ENCODE measurements at places on chromosomes 3 and 15.

DNA sequence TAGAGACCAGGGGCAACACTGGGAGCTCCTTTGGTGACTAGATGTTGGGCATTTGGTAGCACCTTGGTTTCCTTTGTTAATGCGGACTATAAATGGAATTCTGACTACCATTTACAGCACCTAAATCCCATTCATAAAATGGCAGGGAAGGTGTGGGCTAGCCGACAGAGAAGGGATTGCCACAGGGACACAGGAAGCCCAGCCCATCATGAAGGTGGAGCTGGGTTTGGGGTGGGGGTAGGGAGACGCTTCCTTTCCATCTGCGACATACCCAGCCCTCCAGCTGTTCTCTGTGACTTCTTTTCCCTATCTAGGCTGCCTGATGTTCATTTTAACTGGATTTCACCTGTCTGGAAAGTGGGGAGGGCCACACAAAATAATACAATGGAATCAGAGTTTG, 21.0 kb downstream of the ABHD2 start:
- no peak for DNase-seq

GRCh38 chr3:63937661-63938651, 25.8 kb upstream of the SCAANT1 start:
- DNase-seq: no peak

DNA sequence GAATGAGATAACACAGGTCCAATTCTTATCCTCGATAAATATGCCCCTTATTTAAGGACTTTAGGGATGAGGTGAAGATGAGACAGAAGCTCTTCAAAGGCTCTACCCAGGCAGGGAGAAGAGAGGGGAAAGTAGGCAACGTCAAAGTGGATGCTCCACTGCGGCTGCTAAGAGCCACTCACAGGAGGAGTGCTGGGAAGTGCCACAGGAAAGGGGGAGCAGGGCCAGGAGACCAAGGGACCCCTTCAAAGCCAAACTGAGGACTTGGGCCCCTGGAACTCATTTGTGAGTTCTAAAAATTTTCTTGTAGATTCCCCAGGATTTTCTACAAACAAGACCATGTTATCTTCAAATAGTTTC, 47.3 kb upstream of the ATG7 start:
- DNase-seq: no peak

GRCh38 chr3:197151580-197151979, 122.0 kb upstream of the MELTF start:
- no peak for DNase-seq

- no peak for DNase-seq
These were observed 140.7 kb upstream of the RARB start for GRCh38 chr3:25287291-25287884.

- DNase-seq: no peak
These were observed 2.6 kb downstream of the ISLR2 start for GRCh38 chr15:74132681-74133651.

GRCh38 chr3:107662586-107662985, 139.8 kb downstream of the BBX start:
- no peak for DNase-seq

- DNase-seq: peak; percentile 32
These were observed 19.5 kb downstream of the MESD start for GRCh38 chr15:80970018-80970657.

DNA sequence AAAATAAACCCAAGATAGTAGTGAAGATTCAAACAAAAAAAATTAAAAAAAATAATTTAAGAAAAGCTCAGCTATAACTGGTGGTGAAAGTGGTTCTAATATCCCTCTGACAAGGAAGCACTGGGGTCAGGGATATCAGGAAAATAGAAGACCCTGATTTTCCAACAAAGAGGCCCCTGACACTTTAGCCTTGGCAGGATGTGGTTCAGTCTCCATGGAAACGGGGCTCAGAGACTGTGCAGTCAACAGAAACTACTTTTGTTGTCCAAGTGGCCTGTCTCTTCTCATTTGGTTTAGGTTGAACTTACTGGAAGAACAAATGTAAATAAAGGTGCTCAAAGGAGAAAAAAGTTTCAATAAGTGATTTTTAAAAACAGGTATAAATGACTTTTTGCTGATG, 27.2 kb downstream of the INTS14 start:
- no peak for DNase-seq

- DNase-seq: no peak
These were observed 7.9 kb downstream of the NBEAL2 start for GRCh38 chr3:46987319-46987742.

- DNase-seq: no peak
These were observed 31.6 kb downstream of the PTPN23 start for GRCh38 chr3:47412453-47412756.

GRCh38 chr3:20137647-20138046, 48.4 kb downstream of the SGO1 start:
- no peak for DNase-seq

DNA sequence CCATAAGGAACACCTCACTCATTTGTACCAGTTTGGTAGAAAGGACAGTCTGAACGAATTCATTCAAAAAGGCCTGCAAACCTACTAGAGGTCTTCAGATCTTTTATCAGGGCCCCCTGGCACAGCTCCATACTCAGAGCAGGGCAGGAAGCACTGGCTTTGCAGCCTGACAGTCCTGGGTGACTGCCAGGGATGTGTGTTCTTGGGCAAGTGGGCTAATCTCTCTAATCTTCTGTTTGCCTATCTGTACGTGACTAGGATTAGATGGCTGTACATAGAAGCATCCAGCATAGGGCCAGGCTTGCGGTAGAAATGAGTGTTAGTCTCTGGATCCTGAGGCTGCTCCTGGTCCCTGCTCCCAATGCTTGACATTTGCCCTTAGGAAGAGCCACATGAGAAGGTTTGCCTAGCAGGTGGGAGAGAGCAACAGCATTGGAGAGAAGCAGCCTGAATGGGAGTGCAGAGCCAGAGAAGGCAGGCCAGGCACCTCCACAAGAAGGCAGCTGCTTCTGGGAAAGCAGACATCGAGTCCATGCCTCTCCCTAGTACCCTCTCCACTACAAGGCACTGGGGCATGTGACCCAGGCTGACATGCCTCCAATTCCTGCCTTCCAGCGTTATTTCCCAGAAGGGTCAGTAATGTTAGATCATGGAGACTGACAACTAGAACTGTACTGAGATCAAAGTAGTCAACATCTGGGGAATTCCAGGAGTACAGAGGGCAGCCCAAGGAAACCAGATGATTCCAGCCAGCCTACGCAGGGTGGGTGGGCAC, 1.0 kb upstream of the CXCR6 start:
- no peak for DNase-seq

DNA sequence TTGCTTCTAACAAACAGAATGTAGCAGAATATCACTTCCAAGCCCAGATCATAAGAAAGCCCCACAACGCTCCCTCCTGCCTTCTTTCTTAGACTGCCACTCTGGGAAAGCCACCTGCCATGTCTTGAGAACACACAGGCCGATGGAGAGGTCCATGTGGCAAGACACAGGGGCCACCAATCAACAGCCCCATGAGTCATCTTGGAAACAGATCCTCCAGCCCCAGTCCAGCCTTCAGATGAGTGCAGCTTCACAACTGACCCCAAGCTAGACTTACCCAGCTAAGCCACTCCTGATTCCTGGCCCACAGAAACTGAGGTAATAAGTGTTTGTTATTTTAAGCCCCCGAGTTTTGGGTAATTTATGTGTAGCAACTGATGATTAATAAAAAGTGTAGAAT, 39.7 kb downstream of the PTH1R start:
- no peak for DNase-seq

DNA sequence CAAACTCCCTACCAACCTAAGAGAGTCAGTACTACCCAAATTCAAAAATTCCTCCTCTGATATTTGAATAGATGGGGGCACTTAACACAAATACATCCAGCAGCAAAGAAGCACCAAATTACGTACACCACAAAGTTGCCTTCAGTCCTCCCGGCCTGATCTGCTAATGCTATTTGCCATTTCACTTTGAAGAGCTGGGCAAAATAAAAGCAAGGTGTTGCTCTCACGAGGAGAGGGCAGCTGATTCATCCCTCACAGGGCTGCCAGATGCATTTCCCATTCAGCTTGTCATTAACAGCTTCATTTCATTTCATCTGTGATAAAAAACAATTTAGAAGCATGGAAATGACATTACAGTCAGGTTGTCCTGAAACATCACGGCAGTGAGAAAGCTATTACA, 283.4 kb upstream of the VEPH1 start:
- no peak for DNase-seq

- no peak for DNase-seq
These were observed 37.7 kb upstream of the GK5 start for GRCh38 chr3:142263112-142263511.

GRCh38 chr15:78931439-78932257, 13.2 kb downstream of the CTSH start:
- no peak for DNase-seq

DNA sequence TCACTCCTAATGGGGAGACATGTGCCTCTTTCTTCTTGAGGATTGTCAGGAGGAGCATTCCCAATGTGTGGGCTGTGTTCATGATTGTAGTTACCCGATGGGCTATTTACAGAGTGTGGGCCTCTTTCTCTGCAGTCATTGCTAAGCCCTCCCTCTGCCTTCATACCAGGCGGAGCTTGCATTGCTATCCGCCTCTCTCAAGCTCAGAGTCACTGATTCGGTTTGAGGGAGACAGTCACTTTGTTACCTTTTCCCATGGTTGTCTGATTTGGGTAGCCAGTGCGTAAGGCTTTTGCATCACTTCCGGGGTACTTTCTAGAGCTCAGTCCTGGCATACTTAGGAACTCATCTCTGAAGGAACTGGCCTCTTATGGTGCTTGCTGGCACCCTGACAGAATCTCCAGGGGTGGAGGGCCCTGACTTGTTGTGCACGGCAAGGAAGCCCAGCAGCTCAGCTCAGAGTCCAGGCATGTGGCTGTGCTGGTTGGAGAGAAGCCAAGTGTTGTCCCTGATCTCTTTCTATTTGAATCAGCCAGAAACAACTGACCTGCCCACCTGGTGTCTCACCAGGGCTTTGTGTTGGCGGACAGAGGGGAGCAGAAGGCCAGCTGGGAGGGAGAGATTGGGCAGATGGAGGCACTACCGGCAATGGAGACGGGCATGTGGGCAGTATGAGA, 79.8 kb downstream of the EPHB1 start:
- no peak for DNase-seq

DNA sequence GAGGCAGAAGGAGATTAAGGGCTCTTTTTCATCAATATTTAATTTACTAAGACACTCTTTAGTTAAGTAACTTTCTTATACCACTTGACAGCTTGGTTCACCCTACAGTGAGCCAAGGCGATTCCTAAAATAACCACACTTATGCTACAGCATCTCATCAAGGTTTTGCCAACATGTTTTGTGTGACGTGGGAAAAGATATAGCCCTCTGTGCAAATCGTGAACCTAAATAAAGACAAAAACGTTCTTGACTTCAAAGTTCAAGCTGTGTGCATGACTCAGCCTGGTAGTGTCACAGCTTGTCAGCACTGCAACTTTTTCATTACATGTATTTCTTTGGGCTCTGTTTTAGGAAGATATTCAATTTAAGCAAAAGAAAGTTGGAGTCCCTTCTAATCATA, 297.0 kb upstream of the EPHA3 start:
- DNase-seq: no peak

GRCh38 chr3:10447110-10447509, 58.3 kb downstream of the ATP2B2 start:
- DNase-seq: no peak

DNA sequence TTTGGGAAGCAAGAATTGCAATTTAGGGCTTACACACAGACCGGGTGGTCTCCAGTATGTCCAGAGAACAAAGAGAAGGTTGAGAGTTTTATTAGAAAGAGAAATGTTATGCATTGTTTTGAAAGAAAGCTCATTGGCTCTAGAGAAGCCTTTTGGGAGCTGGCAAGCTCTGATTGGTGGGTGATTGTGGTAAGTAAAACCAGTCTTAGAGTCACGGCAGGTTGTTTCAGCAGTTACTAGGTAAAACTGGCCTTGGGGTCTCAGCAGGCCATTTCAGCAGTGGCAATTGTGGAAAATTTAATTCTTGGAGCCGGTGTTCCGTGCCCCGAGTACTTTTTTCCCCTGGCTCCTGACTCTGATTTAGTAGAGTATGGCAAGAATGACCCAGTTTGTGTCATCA, 78.1 kb downstream of the MRPL46 start:
- no peak for DNase-seq

DNA sequence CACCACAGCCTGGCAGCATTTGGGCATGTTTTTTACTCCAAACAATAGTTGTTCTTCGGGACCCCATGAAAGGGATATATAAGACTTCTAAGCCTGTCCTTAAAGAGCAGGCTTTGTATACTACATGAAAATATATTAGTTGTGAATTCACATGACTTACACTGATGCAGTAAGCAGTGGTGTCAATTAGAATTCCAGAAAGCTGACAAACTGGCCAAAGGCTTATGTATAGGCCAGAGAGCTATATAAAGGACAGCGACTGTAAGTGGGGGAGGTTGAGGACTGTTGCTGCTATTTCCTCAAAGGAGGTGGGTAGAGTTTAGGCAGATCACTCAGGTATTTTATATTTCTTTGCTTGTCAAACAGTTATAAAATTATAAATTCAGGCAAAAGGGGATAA, 24.8 kb downstream of the KPNA4 start:
- no peak for DNase-seq
